Fibroblast of mammary gland (primary cell): ENCODE measurements at places on chromosomes 2 and 18.
A peak's percentile ranks its signal among the peaks of the same experiment; 100 is the strongest.

- DNase-seq: peak; percentile 99
Measured at GRCh38 chr2:65064728-65065552, 8.7 kb downstream of the CEP68 start.

GRCh38 chr2:120118471-120118870 lies 104.7 kb downstream of the TMEM185B start:
- no peak for DNase-seq

- peak; percentile 23 for DNase-seq
Measured at GRCh38 chr2:207283356-207283755, 117.6 kb upstream of the KLF7 start.

DNA sequence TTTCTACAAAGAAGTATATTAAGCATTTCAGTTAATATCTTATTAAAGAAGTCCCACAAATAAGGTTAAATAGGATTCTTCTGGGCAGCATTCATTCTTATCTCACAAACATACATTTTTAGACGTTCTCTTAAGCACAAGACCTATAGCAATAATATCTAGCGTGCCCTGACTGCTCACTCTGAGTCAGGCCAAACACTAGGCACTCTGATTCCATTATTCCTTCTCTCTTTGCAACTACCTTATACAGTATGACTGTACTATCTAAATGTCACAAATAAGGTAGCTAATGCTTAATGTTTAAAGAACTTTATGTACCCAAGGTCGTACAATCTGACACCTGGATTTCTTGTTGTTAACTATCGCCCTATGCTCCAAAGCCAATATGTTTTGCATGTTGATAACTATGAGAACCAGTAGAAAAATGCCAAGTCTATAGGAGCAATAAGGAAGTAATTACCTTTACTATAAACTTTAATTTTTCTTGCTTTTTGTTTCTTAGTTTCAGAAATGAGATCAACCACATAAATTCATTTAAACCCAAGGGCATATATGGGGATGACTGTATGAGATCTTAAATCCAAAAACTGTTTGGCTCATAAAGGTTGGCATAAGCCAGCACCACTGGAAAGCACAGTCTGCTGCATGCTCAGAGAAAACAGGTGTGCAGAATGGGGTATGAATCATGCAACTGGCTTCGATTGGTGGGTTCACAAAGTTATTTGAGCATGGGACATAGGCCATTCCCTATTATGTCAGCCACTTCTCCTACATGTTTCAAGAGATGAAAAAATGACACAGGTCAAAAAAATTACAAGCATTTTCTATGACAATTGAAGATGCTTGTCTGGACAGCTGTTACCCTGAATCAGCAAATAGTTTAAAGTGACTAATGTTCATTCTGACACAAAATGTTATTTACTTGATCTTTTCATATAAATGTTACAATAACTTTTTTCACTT lies 352.0 kb downstream of the IRS1 start:
- DNase-seq: peak; percentile 47

DNA sequence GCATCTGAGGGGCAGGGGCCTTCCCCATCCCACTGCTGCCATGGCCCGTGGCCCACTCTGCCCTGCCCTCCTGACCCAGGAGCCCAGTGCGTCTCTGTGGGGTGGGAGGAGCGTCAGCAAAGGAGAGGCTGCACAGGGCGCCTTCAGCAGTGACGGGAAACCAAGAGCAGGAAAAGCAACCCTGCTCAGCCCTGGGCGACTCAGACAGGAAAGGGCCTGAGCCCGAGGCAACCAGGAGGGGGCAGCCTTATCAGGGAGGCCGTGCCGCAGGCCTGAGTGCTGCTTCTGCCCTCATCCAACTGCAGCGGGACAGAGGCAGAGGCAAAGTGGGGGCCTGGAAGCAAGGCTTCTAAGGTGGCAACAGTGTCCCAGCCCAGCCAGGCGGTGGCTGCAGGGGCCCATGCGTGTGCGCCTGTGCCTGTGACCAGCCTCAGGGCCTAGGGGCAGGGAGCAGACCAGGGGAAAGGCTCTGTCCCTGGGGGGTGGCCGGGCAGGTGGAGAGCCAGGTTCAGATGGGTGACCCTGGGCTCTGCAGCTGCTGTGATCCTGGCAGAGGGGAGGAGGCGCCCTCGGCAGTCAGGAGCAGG lies 23.3 kb upstream of the ALPI start:
- DNase-seq: no peak

DNA sequence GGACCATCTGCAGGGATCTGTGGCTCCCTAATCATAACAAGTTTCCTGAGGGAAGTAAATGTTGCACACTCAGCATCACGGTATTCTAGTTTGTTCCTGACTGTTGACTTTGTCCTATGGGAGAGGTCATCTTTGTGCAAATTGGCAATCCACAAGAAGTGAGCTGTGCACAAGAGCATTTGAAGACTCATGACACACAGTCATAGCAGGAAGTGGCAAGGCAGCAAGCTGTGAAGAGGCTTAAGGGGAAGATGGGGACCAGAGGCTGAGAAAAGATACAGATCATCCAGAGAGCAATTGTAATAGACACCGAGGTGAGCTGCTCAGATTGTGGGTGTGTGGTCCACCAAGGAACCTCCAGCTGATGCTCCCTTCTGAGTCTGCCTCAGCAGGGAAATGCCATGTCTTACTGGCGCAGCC lies 2.7 kb downstream of the TNP1 start:
- peak; percentile 48 for DNase-seq

- DNase-seq: no peak
Measured at GRCh38 chr2:236997069-236997715, 88.5 kb upstream of the COPS8 start.

DNA sequence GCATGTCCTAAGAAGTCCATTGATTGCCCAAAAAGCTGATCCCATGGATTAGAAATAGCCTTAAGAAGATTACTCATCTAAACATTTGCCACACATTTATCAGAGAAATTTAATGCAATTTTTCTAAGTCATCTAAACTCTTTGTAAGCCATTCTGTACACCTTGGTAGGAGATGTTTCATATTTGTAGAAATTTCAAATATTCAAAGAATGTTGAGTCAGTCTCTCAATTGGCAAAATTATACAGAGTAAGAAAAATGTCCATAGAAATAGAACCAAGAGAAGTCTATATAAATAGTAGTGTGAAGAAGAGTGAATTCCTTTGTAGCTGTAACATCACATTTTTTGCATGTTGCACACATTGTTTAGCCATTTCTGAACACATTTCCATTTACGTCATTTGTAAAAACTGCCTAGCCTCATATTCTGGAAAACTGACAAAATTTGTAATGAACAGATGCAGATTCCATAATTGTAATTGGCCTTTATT lies 128.6 kb downstream of the MSTN start:
- peak; percentile 76 for DNase-seq

- DNase-seq: no peak
Measured at GRCh38 chr2:117972476-117973123, 41.3 kb downstream of the CCDC93 start.

DNA sequence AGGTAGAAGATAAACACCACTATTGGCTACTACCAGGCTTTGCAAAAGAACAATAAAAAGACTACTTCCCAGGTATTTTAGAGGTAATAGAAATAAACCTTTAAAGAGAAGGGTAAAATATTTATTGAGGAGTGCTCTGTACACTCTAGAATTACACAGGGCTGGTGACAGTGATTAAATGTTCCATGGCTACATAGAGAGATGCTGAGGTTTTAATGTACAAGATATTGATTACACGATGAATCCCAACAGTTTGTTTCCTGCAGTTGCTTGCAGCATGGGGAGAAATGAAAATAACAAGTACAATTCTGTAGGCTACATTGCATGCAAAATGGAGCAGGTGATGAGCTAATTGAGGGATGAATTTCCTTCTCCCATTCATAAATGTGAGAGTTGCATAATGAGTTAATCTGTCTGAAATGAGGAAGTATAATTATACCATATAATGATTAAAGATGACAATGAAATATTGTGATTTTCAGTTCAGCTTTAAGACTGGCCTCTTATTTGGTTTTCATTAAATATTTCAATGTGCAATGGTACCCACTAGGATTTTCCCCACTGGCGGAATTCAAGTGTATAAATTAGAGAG lies 266.1 kb downstream of the SOCS6 start:
- no peak for DNase-seq

DNA sequence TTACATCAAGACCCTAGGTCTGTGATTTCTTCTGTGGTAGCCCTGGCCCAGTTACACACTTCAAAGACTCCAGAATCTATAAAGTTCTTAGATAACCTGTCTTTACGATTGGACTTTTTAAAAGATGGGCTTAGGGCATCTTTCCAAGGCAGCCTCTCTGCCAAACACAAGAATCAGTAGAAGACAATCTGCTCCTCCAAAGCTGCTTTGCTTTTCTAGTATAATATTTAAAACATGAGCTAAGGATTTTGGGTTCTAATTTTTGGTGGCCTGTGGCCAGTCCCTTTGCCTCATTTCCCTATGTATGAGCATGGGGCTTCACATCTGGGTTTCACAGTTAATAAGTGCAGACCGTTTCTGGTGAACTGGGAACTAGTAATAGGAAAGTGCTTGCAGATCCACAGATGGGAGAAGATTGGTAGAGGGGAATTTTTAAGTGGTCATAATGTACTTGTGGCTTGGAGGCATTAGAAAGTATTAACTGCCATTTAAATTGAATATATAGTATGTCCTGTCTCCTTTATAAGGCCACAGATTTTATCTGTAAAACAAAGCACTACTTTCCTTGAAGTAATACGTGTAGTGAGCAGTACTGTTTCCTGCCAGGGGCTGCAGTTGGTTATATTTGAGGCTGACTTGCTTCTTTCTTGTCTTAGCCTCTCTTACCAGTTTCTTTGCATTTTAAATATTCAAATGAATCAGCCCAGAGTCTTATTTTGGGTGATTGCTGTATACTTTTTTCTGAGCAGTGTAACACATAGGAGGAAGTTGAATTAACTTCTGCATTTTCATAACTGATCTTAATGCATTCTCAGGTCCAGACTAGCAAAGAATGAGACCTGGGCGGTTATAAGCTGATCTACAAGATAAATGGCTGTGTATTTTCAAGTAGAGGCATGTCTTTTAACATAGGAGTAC lies 1.5 kb downstream of the ARPC2 start:
- no peak for DNase-seq

GRCh38 chr18:43661570-43661969 lies 384.3 kb upstream of the SYT4 start:
- DNase-seq: peak; percentile 88

- DNase-seq: no peak
Measured at GRCh38 chr2:141967980-141968379, 162.8 kb downstream of the LRP1B start.

GRCh38 chr2:48258481-48259149 lies 271.3 kb upstream of the STON1 start:
- DNase-seq: no peak

DNA sequence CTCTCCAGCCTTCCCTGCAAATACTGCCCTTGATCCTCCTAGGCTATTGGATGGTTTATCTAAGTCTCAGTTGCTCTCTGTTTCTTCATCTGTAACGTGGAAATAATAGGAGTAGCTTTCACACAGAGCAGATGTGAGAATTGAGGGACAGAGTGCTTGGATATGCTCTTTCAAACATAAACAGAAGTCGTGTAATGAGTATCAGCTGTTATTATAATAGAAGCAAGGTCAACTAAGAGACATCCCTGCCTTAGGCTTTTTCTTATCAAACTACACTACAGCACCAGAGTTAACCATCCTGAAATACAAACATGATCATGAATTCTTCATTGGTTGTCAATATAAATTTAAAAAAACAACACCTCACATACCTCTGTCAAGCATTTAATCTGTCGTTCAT lies 138.2 kb downstream of the DOK6 start:
- no peak for DNase-seq
